ENCODE measurements at places on chromosomes 7 and 10.
A peak's percentile ranks its signal among the peaks of the same experiment; 100 is the strongest.

DNA sequence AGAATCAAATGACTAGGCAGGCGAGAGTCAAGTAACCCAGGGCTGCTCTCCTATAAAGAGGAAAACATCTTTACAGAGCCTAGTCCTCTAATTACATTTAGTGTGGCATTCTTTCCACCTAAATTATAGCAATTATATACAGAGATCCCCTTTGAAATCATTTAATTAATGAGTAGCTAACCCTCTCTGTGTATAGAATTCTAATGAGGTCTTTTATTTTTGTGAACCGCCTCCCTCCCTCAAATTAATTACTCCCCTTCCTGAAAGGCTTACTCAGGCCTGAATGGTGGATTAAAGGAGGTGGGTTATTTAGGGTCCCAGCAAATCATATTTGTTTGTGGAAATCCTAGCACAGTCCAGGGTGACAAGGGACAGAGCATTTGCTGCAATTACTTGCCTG, 551.8 kb downstream of the SORCS3 start:
- H3K27ac ChIP-seq, result no peak overlapping the region
- peaks cover 14% of the 10 kb centered on the region for H3K4me1 ChIP-seq
- no peak for DNase-seq
- no peak overlapping the region for H3K4me3 ChIP-seq

- DNase-seq, result no peak
- H3K4me3 ChIP-seq, result no peak overlapping the region
- peaks cover 95% of the 10 kb centered on the region for H3K27me3 ChIP-seq
- no peaks in the 10 kb centered on the region for H3K36me3 ChIP-seq
- H3K4me1 ChIP-seq, result peaks cover 4% of the 10 kb centered on the region
These were observed 3.1 kb upstream of the HOXA9 start for GRCh38 chr7:27168265-27168947.

DNA sequence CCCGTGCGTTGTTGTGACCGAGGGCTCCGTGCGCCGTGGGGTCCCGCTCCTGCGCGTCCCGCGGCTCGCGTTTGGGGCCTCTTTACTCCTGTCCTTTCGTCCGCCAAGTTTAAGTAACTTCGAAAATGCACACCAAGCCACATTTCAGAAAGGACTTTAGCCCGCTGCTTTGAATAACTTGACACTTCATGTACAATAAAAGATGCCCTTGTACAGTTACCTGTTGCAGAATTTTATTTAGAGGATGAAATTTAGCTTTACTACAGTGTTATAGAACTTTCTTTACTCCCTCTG, 459 bp downstream of the SUGCT start:
- peak overlapping the region; percentile 96 for H3K27ac ChIP-seq
- peak overlapping the region; percentile 95 for H3K4me3 ChIP-seq
- peak; percentile 8 for DNase-seq

DNA sequence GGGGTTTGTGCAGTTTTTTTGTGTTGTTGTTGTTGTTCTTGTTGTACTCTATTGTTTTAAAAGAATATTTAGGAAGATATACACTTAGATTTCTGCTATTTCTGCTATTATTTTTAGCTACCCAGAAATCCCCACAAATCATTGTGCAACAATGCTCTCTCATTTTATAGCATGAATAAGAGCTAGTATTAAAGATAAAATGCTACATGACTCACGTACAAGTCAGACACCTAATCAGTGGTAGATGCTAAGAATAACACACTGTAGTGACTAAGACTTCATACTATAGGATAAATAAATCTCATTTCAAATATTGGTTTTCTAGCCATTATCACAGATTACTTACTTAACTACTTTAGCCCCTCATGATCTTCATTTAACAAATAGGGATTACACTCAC, 920.5 kb downstream of the KCNMA1 start:
- peaks cover 9% of the 10 kb centered on the region for H3K4me1 ChIP-seq
- no peaks in the 10 kb centered on the region for H3K36me3 ChIP-seq
- DNase-seq, result peak; percentile 89
- peak overlapping the region; percentile 30 for H3K27ac ChIP-seq
- H3K4me3 ChIP-seq, result no peak overlapping the region

- no peak for DNase-seq
- no peaks in the 10 kb centered on the region for H3K4me1 ChIP-seq
- no peaks in the 10 kb centered on the region for H3K27me3 ChIP-seq
- H3K27ac ChIP-seq, result no peak overlapping the region
- H3K36me3 ChIP-seq, result no peaks in the 10 kb centered on the region
- H3K4me3 ChIP-seq, result no peak overlapping the region
These were observed 227.7 kb downstream of the CRPPA start for GRCh38 chr7:16193631-16194030.

DNA sequence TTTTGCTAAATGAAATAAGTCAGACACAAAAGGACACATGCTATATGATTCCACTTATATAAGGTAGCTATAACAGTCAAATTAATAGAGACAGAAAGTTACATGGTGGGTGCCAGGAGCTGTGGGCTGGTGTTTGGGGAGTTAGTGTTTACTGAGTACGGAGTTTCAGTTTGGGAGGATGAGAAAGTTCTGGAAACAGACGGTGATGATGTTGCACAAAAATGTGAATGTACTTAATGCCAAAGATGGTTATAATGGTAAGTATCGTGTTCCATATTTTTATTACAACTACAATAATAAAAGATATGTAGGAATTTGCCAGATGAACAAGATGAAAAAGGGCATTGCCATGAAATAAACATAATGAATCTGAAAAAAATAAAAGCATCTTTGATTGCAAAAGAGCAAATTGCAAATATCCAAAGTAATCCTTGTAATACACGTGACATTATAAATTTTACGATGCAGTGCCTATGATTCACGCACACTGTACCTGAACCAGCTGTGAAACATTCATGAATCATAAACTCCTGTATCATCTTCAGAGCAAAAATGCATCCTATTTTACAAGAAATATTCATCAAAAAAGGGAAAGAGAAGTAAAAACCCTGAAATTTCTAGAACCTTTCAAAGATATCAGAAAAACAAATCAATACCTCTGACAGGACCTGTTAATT, 676.7 kb downstream of the PCDH15 start:
- no peak overlapping the region for H3K27ac ChIP-seq
- H3K27me3 ChIP-seq, result no peaks in the 10 kb centered on the region
- no peaks in the 10 kb centered on the region for H3K36me3 ChIP-seq
- no peak for DNase-seq
- no peaks in the 10 kb centered on the region for H3K4me1 ChIP-seq

GRCh38 chr7:128081351-128081750, 50.1 kb upstream of the LRRC4 start:
- H3K4me1 ChIP-seq, result peaks cover 6% of the 10 kb centered on the region
- H3K27ac ChIP-seq, result no peak overlapping the region
- no peak for DNase-seq
- H3K36me3 ChIP-seq, result peaks cover 17% of the 10 kb centered on the region
- no peak overlapping the region for H3K4me3 ChIP-seq

GRCh38 chr10:15735763-15736162, 16.0 kb upstream of the ITGA8 start:
- H3K36me3 ChIP-seq, result no peaks in the 10 kb centered on the region
- H3K4me1 ChIP-seq, result peaks cover 3% of the 10 kb centered on the region
- H3K4me3 ChIP-seq, result no peak overlapping the region
- peak; percentile 6 for DNase-seq

GRCh38 chr7:33814400-33814799, 90.9 kb upstream of the BMPER start:
- H3K27me3 ChIP-seq, result no peaks in the 10 kb centered on the region
- H3K27ac ChIP-seq, result no peak overlapping the region
- no peak overlapping the region for H3K4me3 ChIP-seq
- H3K4me1 ChIP-seq, result no peaks in the 10 kb centered on the region
- no peaks in the 10 kb centered on the region for H3K36me3 ChIP-seq
- no peak for DNase-seq

- no peaks in the 10 kb centered on the region for H3K36me3 ChIP-seq
- H3K27ac ChIP-seq, result no peak overlapping the region
- no peak overlapping the region for H3K4me3 ChIP-seq
- peaks cover 2% of the 10 kb centered on the region for H3K27me3 ChIP-seq
These were observed 4.5 kb upstream of the DNMBP start for GRCh38 chr10:100014071-100014762.

GRCh38 chr10:114953047-114953446, 15.1 kb downstream of the TRUB1 start:
- H3K4me3 ChIP-seq, result no peak overlapping the region
- H3K27me3 ChIP-seq, result no peaks in the 10 kb centered on the region
- H3K4me1 ChIP-seq, result no peaks in the 10 kb centered on the region

- no peak overlapping the region for H3K27ac ChIP-seq
- DNase-seq, result no peak
- H3K4me1 ChIP-seq, result no peaks in the 10 kb centered on the region
- H3K36me3 ChIP-seq, result no peaks in the 10 kb centered on the region
These were observed 57.3 kb downstream of the CSGALNACT2 start for GRCh38 chr10:43195557-43195956.

DNA sequence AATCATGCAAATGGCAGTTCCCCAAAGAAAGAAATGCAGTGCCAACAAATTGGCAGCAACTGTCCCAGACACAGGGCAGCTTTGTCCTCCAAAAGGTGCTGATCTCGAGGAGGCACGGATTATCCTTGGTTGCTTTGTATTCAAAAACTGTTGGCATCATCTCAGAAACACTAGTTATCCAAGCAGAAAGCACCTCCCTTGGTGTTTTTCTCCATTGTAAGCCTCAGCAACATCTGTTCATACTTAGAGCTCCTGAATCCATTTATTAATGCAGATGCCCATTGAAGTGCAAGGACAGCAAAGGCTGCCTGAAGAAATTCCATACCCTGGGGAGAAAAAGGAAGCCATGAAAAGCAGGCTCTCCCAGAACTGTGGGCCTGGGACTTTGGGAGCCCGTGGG, 1.1 kb upstream of the NPS start:
- no peaks in the 10 kb centered on the region for H3K4me1 ChIP-seq
- H3K36me3 ChIP-seq, result no peaks in the 10 kb centered on the region
- no peak overlapping the region for H3K4me3 ChIP-seq

DNA sequence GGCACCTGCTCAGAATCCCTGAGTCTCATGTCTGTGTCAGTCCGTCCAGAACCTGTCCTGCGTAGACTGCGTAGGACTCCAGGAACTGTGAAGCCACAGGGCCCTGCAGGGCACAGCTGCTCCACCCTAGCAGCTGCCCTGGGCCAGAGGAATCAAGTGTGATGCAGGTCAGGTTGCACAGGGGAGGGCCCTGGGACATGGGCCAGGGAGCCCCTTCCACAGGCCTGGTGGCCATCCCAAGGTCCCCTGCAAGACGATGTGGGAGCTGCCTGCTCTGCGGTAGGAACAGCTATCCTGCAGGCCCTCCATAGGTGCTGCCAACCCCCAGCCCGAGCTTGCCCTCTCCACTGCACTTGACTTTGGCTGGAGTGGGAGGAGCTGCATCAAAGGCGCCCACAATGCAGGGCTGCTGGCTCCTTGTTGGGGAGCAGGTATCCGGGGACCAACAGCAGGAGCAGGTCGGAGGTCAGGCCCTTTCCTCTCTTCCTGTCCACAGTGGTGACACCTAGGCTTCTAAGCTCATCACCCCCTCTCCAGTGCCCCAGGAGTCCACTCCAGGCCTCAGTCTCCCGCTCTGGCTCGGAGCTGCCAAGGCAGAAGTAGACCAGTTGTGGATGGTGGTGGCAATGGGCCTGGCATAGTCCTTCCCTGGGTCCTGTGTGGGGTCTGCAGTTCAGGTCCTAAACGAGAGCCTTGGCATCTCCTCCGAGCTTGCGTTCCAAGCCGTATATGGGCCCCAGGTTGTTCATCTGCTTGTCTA, 149.1 kb downstream of the MAPK8 start:
- no peaks in the 10 kb centered on the region for H3K27me3 ChIP-seq
- DNase-seq, result no peak
- no peak overlapping the region for H3K27ac ChIP-seq
- H3K4me3 ChIP-seq, result no peak overlapping the region
- no peaks in the 10 kb centered on the region for H3K4me1 ChIP-seq

GRCh38 chr10:11449761-11450160, 161.7 kb downstream of the USP6NL start:
- H3K27ac ChIP-seq, result no peak overlapping the region
- no peaks in the 10 kb centered on the region for H3K36me3 ChIP-seq
- DNase-seq, result no peak
- peaks cover 7% of the 10 kb centered on the region for H3K27me3 ChIP-seq
- no peaks in the 10 kb centered on the region for H3K4me1 ChIP-seq

DNA sequence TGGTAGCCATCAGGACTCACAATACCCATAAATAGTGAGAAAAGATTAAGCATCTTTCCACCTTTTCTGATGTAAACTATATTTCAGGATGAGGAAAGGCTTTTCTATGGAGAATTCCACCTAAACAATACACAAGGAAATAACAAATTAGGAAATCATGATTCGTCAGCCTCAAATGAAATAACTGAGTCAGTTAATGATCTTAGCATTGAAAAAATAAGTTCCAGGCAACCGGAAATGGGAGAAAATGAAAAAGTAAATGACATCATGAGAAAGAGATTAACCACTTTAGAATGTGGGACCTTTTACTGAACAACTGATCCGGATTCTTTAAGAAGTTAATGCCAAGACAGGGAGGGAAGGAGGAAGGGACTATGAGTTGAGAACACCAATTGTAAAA, 742.3 kb downstream of the TNS3 start:
- peak; percentile 64 for DNase-seq
- no peaks in the 10 kb centered on the region for H3K27me3 ChIP-seq
- no peaks in the 10 kb centered on the region for H3K4me1 ChIP-seq
- H3K27ac ChIP-seq, result no peak overlapping the region
- no peak overlapping the region for H3K4me3 ChIP-seq

GRCh38 chr7:28956608-28957063, 1.5 kb downstream of the TRIL start:
- H3K4me3 ChIP-seq, result peak overlapping the region; percentile 43
- H3K36me3 ChIP-seq, result no peaks in the 10 kb centered on the region
- peaks cover 28% of the 10 kb centered on the region for H3K27me3 ChIP-seq
- no peak overlapping the region for H3K27ac ChIP-seq
- DNase-seq, result peak; percentile 34
- H3K4me1 ChIP-seq, result peaks cover 23% of the 10 kb centered on the region

DNA sequence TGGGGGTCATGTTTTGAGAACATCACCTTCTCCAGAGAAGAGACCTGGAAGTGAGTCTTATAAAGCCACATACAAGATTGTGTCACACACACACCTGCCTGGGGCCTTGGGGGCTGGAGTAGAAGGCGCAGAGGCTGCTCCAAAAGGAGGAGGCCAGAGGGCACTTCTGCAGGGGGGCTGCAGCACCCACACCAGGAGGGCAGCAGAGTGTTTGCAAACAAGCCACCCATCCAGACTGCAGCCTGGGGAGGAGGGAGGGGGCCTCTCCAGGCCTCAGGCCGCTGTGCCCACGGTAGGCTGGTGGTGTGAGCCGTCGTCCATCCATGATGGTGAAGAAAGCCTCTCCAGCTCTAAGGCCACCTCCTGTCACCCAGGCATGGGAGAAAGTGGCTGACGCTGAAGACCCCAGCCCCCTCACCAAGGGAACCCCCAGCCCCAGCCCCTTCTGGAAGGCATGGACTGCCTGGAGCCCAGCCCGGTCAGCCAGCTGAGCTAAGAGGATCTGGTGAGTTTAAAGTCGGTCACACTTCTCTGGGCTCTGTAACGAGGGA, 77.5 kb downstream of the FOXL3 start:
- peaks cover 6% of the 10 kb centered on the region for H3K4me1 ChIP-seq
- no peak overlapping the region for H3K27ac ChIP-seq
- DNase-seq, result no peak
- no peak overlapping the region for H3K4me3 ChIP-seq
- no peaks in the 10 kb centered on the region for H3K36me3 ChIP-seq
- H3K27me3 ChIP-seq, result peaks cover 2% of the 10 kb centered on the region

- peak; percentile 8 for DNase-seq
- H3K4me1 ChIP-seq, result no peaks in the 10 kb centered on the region
- H3K27ac ChIP-seq, result peak overlapping the region; percentile 41
- no peaks in the 10 kb centered on the region for H3K27me3 ChIP-seq
- no peak overlapping the region for H3K4me3 ChIP-seq
These were observed 94.0 kb downstream of the ELMO1 start for GRCh38 chr7:37354656-37355131.

- H3K27ac ChIP-seq, result no peak overlapping the region
- no peaks in the 10 kb centered on the region for H3K36me3 ChIP-seq
- peaks cover 92% of the 10 kb centered on the region for H3K27me3 ChIP-seq
These were observed 3.7 kb upstream of the HOXA7 start for GRCh38 chr7:27160145-27160545.

All from astrocyte (in vitro differentiated cells and primary cell).